ENCODE measurements at places on chromosomes 16 and 17.

GRCh38 chr17:21201298-21201595 lies 12.7 kb downstream of the TMEM11 start:
- DNase-seq: no peak

DNA sequence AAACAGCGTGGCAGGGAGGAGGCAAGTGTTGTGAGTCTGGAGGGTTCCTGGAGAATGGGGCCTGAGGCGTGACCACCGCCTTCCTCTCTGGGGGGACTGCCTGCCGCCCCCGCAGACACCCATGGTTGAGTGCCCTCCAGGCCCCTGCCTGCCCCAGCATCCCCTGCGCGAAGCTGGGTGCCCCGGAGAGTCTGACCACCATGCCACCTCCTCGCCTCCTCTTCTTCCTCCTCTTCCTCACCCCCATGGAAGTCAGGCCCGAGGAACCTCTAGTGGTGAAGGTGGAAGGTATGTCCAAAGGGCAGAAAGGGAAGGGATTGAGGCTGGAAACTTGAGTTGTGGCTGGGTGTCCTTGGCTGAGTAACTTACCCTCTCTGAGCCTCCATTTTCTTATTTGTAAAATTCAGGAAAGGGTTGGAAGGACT lies at the start of gene CD19:
TSS of gene CD19 (plus strand) at position 171 of the 425 bp plus-strand sequence. CDS start at position 201, 30 bp downstream.
- no peak for DNase-seq

DNA sequence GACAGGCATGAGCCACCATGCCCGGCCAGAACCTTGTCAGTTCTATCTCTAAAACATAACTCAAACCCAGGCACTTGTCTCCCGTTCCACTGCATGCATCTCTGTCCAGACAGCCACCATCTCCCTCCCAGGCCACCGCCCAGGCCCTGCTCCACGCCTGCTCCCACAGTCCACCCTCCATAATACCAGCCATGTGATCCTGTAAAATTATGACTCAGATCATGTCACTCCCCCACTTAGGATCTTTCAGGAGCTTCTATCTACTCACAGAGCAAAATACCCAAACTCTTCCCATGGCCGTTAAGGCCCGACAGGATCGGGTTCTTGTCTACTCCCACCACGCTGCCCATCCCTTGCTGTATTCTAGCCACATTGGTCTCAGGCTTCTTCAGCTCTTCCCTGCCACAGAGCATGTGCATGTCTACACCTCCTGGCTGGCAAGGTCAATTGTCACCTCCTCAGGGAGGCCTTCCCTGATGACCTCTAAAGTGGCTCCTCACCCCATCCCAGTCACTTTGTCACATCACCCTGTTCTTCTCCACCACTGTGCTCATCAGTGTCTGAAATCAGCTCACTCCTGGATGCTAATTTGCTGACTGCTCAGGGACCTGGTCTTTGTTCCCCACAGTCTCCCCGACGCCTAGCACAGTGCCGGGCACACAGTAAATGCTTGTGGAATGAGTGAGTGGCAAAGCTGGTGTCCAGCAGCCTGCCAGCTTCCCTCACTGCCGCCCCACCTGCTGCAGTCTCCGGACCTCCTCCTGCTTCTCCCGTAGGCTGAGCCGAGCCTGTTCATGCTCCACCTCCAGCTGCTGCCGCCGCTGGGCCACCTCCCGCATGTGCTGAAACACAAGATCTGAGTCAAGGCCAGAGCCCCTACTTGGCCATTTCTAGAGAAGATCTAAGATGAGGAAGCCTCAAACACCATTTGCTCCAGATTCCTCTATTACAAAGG lies 6.7 kb downstream of the TSPOAP1 start:
- no peak for DNase-seq

- peak; percentile 86 for DNase-seq
Measured at GRCh38 chr16:85126705-85127378, 14.6 kb upstream of the CIBAR2 start.

GRCh38 chr17:57319806-57320205 lies 63.5 kb downstream of the MSI2 start:
- no peak for DNase-seq

GRCh38 chr17:80860101-80860671 lies 131.5 kb upstream of the CHMP6 start:
- DNase-seq: no peak

GRCh38 chr17:49637050-49637449 lies 40.8 kb downstream of the SPOP start:
- no peak for DNase-seq

DNA sequence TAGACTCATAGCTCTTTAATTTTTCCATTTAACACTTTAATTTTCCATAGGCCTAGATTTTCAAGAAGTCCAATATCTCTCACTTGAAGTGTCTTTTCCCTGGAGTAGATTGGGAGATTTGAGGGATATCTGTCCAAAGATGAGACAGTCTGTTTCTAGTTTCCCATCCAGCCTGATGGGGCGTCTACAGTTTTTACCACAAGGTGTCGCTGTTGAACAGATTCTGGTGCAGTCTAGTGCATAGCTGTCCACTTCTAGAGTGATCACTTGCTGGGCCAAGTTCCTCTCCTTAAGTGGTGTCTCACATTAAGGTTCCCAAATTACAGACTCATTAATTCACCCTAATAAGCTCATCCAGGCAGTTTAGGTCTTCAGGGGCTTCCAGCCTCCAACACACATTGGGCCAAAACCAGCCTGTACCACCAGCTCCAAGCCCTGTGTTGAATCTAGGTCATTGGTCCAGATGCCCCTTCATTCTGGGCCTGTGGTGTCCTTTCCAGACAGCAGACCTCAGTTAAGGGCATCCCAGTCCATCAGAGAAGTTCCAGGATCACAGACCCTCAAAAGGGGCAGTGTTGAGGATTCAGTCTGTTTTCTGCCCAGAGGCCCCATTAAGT lies 9.4 kb downstream of the SNX20 start:
- no peak for DNase-seq

GRCh38 chr17:43890240-43890639 lies 17.1 kb downstream of the MPP2 start:
- no peak for DNase-seq
